Activated CD8-positive, alpha-beta memory T cell treated with anti-CD3 and anti-CD28 coated beads, Interleukin-2, amount 10 ng/mL, durations not matched to agents 7 days and 5 days (primary cell): ENCODE measurements at places on chromosomes 5 and 9.

DNA sequence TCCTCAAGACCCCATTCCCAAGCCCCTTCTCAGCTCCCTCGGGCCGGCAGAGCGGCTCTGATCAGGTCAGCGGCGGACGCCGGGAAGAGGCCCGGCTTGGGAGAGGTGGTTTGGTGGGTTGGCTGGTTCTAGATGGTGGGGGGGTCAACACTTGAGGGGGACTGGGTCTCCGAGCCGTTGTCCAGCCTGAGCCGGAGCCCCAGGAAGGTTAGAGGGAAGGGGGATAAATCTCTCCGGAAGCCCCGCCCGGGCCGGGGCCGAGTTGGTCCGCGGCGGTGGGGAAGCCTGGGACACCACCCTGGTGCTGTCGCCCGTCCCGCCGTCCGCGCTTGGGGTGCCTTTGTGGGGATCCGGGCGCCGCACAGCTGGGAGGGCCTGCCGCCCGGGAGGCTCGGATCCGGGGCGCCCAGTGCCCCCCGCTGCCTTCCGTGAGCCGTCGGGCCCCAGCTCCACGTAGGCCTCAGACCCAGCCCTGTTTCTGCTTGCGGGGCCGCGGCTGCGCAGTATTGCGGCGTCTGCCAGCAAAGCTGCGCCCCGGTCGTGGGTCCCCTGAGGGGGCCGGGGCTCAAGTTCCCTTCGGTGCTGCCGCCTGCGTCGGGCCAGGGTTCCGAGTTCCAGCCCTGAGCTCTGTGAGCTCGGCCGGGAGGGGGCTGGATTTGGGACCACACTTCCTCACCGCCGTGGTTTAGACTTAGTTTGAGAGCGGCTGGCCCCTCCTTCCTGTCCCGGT is 542 bp upstream of the TRIM52 start:
- H3K4me3 ChIP-seq: peak overlapping the region; percentile 96
- DNase-seq: peak; percentile 89
- peak overlapping the region; percentile 95 for H3K27ac ChIP-seq
- peaks cover 19% of the 10 kb centered on the region for H3K36me3 ChIP-seq

- no peak overlapping the region for H3K27ac ChIP-seq
- peaks cover 58% of the 10 kb centered on the region for H3K27me3 ChIP-seq
- no peaks in the 10 kb centered on the region for H3K4me1 ChIP-seq
- H3K4me3 ChIP-seq: no peak overlapping the region
- H3K36me3 ChIP-seq: no peaks in the 10 kb centered on the region
These were observed 159.6 kb upstream of the ANKH start for GRCh38 chr5:15031180-15031579.

GRCh38 chr5:169150108-169150507 is 150.8 kb downstream of the SLIT3 start:
- no peak overlapping the region for H3K27ac ChIP-seq
- no peaks in the 10 kb centered on the region for H3K27me3 ChIP-seq
- no peak for DNase-seq
- H3K4me1 ChIP-seq: no peaks in the 10 kb centered on the region
- no peaks in the 10 kb centered on the region for H3K36me3 ChIP-seq

- H3K27me3 ChIP-seq: no peaks in the 10 kb centered on the region
- peaks cover 41% of the 10 kb centered on the region for H3K4me1 ChIP-seq
- no peak overlapping the region for H3K4me3 ChIP-seq
- H3K36me3 ChIP-seq: peaks cover 5% of the 10 kb centered on the region
- no peak for DNase-seq
- no peak overlapping the region for H3K27ac ChIP-seq
These were observed 1.3 kb upstream of the FAM193B start for GRCh38 chr5:177555665-177556064.

GRCh38 chr5:107129051-107129450 is 541.7 kb downstream of the EFNA5 start:
- H3K4me1 ChIP-seq: no peaks in the 10 kb centered on the region
- H3K36me3 ChIP-seq: no peaks in the 10 kb centered on the region
- no peak for DNase-seq
- no peaks in the 10 kb centered on the region for H3K27me3 ChIP-seq
- H3K4me3 ChIP-seq: no peak overlapping the region
- H3K27ac ChIP-seq: no peak overlapping the region

DNA sequence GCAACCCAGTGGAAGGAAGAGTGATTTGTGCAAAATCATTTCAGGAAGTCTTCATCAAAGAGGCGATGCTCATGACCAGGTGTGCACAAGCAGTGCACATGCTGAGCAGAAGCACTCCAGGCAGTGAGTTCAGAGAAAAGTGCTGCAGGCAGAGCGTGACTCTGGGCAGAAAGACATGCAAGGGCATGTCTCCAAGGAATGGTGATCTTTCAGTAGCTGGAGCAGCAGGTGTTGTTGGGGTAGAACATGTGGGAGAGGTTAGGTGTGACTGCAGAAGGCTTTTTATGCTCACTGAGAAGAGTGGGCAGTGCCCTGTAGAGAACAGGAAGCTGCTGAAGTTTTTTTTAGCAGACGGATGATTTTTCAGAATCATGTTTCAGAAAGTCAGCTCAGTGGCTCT is 545.4 kb upstream of the TLE4 start:
- H3K4me1 ChIP-seq: no peaks in the 10 kb centered on the region
- H3K4me3 ChIP-seq: no peak overlapping the region
- no peak for DNase-seq

- H3K36me3 ChIP-seq: no peaks in the 10 kb centered on the region
- H3K27ac ChIP-seq: peak overlapping the region; percentile 31
- no peak for DNase-seq
- H3K27me3 ChIP-seq: no peaks in the 10 kb centered on the region
These were observed 37.7 kb downstream of the SAR1B start for GRCh38 chr5:134594797-134595457.

DNA sequence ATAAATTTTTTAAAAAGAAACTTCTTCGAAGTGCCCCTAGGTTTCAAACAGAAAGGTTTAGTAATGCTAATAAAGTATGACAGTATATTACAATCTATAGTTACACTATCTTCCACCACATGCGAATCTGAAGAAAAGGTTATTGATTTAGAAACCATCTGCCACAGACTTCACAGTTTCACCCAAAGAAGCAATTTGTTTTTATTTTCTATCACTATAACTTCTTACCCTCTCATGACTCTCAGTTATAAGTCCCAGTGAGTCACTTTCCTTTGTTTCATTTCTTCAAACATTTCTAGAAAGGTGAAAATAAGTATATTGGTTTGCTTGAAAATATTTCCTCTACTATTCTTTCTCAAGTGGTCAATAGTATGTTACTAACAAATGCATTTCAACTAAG is 93.6 kb downstream of the MCTP1 start:
- no peak overlapping the region for H3K4me3 ChIP-seq
- no peak for DNase-seq
- no peaks in the 10 kb centered on the region for H3K36me3 ChIP-seq
- H3K4me1 ChIP-seq: no peaks in the 10 kb centered on the region
- H3K27me3 ChIP-seq: no peaks in the 10 kb centered on the region
- H3K27ac ChIP-seq: no peak overlapping the region

DNA sequence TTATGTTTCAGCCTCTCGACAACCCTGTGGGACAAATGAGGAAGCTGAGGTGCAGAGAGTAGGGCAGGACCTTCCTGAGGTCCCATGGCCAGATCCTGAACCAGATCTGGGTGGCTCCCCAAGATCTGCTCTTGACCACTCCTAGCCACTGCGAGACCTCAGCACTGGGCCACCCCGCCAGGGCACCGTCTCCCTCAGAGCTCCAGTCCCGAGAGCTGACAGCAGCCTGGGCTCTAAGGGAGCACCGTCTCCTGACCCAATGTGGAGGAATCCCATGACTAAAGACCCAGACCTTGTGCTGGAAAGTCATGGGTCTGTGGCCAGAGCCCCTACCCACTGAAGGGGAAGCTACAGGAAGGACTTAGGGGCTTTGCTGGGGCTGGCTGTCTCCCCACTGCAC is 4.5 kb upstream of the LMX1B start:
- H3K27ac ChIP-seq: no peak overlapping the region
- H3K27me3 ChIP-seq: peaks cover 66% of the 10 kb centered on the region

- H3K36me3 ChIP-seq: peaks cover 32% of the 10 kb centered on the region
- DNase-seq: no peak
- no peak overlapping the region for H3K4me3 ChIP-seq
- H3K4me1 ChIP-seq: no peaks in the 10 kb centered on the region
- no peaks in the 10 kb centered on the region for H3K27me3 ChIP-seq
- H3K27ac ChIP-seq: no peak overlapping the region
These were observed 84.6 kb downstream of the NDUFS4 start for GRCh38 chr5:53645078-53645477.

- no peak for DNase-seq
- H3K27ac ChIP-seq: peak overlapping the region; percentile 87
- H3K4me3 ChIP-seq: peak overlapping the region; percentile 96
- H3K27me3 ChIP-seq: no peaks in the 10 kb centered on the region
- peaks cover 30% of the 10 kb centered on the region for H3K4me1 ChIP-seq
These were observed 859 bp downstream of the CDKN2AIPNL start for GRCh38 chr5:134410822-134411221.

DNA sequence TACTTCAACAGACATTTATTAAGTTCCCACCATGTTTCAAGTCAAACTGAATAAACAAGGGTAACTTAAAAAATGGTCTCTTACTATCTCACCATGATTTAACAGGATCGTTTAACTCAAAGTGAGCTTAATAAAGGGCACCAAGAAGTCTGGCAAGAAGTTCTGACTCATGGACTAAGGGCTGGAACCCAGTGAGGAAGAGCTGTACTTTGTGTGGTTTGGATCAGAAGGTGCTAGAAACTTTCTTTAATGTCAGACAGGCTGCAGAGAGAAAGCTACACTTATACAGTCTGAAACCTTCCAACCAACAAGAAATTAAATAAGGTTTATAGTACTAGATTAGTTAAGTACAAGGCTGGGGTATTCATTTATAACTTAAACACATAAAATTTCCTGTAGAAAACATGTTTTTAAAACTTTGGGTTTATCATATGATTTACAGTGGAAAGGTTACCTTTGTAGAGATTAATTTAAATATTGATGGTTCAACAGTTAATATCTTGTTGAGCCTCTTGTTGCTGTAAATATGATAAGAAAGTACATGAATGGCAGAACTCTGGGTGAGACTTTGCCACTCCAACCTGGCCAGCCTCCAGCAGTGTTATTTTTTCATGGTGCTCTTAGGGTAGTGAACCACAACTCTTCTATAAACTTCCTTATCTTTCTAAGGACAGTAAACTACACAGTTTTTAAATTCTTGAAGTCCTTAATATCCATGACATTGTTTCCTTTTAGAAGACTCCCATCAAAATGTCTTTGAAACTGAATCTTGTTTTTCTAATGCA is 162.8 kb downstream of the MAN2A1 start:
- no peak overlapping the region for H3K27ac ChIP-seq
- no peaks in the 10 kb centered on the region for H3K27me3 ChIP-seq
- peaks cover 30% of the 10 kb centered on the region for H3K4me1 ChIP-seq
- peaks cover 60% of the 10 kb centered on the region for H3K36me3 ChIP-seq

DNA sequence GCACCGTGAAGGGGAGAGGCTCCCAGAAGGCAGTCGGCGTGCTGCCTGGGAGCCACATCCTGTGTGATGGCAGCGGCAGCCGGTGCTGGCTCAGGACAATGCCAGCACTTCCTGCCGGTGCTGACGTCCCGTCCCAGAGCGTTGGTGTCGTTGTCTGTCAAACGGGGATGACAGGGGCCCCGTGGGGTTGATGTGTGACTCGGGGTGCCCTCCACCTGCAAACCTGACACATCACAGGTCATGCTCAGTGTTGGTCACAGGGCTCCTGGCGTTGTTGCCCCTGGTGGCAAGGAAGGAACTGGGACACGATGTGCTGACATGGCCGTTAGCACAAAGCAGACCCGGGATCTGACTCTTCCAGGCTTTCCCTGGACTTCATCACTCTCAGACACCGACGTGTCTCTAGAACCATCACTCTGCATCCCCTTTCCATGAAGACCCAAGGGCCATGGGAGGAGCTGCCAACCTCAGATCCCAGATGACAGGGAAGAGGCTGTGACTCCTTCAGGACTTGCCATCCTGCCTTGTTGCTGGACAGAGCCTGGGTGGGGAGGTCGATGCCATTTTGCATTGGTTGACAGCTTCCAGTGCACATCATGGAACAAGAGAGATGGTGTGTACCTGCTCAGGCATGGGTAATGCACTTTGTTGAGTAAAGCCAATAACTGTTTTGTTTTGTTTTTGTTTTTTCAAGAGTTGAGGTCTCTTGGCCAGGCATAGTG is 21.5 kb downstream of the PLPP7 start:
- H3K4me1 ChIP-seq: peaks cover 11% of the 10 kb centered on the region
- H3K27me3 ChIP-seq: no peaks in the 10 kb centered on the region
- H3K36me3 ChIP-seq: no peaks in the 10 kb centered on the region
- H3K27ac ChIP-seq: peak overlapping the region; percentile 68

DNA sequence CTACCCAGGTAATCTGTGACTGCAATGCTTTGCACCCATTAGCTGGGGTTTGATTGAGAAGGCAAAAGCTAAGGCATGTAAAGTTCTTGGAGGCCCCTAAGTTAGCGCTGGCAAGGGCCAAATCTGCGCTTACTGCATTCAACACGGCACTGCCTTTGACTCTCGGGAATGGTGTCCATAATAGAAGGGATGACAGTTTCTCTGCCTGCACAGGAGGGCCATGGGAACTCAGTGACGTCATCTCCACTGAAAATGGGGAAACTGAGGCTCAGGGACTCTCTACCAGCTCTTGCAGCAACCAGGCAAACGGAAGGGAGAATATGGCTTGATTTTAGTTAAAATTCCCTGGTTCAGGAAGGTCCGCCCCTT is 487 bp downstream of the SPATA24 start:
- H3K4me1 ChIP-seq: peaks cover 47% of the 10 kb centered on the region
- peak overlapping the region; percentile 99 for H3K27ac ChIP-seq
- peak overlapping the region; percentile 92 for H3K4me3 ChIP-seq
- H3K27me3 ChIP-seq: no peaks in the 10 kb centered on the region

DNA sequence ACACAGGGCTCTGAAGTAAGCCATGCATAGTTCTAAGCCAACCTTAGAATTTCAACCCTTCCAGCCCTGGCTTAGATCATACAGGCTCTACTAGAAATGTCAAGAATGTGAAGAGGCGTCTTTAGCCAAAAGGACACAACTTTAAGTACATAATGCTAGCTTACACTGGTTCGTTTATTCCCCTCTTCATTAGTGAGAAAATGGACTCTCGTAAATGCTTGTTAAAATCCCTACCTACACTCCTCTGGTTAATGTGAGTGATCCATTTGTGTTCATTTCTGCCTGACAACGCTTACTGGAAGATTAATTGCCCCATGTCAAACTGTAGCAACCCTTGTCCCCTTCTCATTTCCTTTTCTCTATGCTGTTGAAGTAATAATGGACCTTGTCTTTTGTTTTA is 149.3 kb upstream of the POU5F2 start:
- H3K36me3 ChIP-seq: no peaks in the 10 kb centered on the region
- no peak for DNase-seq
- H3K4me1 ChIP-seq: peaks cover 13% of the 10 kb centered on the region
- no peak overlapping the region for H3K27ac ChIP-seq

- no peaks in the 10 kb centered on the region for H3K27me3 ChIP-seq
- DNase-seq: peak; percentile 51
- no peak overlapping the region for H3K4me3 ChIP-seq
- H3K4me1 ChIP-seq: no peaks in the 10 kb centered on the region
- H3K36me3 ChIP-seq: no peaks in the 10 kb centered on the region
These were observed 166.7 kb downstream of the GAPVD1 start for GRCh38 chr9:125428060-125428901.

GRCh38 chr5:76943006-76943405 is 9.8 kb upstream of the CRHBP start:
- peaks cover 43% of the 10 kb centered on the region for H3K27me3 ChIP-seq
- H3K36me3 ChIP-seq: peaks cover 14% of the 10 kb centered on the region
- H3K4me3 ChIP-seq: no peak overlapping the region
- no peak for DNase-seq
